ENCODE measurements at places on chromosomes 6 and 20.

DNA sequence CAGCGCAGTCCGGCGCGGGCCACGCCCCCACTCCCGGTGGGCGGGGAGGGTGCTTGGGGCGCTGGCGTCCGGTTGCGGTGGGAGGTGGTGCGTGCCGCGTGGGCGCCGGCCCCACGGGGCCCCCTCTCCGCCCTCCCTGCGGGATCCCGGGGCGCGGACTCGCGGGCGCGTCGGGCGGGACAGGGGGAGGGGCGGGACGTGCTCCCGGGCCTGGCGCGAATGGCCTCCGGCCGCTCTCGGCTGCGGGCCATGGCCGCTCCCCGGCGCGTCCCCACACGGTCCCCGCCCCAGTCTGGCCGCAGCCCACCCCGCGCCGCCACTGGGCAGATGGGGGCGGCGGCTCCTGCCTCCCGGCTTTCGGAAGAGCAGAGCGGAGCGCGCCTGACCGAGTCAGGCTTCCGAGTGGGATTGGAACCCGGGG, 771 bp upstream of the PPP1R3G start:
- no peaks in the 10 kb centered on the region for H3K36me3 ChIP-seq
- no peak for DNase-seq
- peak overlapping the region; percentile 79 for H3K27ac ChIP-seq
- no peaks in the 10 kb centered on the region for H3K27me3 ChIP-seq
- H3K4me1 ChIP-seq: peaks cover 7% of the 10 kb centered on the region

- H3K27ac ChIP-seq: no peak within 1 kb of the TSS
- DNase-seq: no peak
- no peak within 1 kb of the TSS for H3K4me3 ChIP-seq
- no peaks in the 10 kb centered on the region for H3K36me3 ChIP-seq
- no peaks in the 10 kb centered on the region for H3K27me3 ChIP-seq
- H3K4me1 ChIP-seq: no peaks in the 10 kb centered on the region
Observed at GRCh38 chr6:35804996-35805736, at the start of gene LHFPL5. Gene LHFPL5, plus strand, starts transcription at chr6:35805352. Its CDS starts 319 bp downstream, at chr6:35805671.

- H3K27ac ChIP-seq: no peak overlapping the region
- H3K4me1 ChIP-seq: peaks cover 2% of the 10 kb centered on the region
- H3K27me3 ChIP-seq: no peaks in the 10 kb centered on the region
- no peaks in the 10 kb centered on the region for H3K36me3 ChIP-seq
- H3K4me3 ChIP-seq: no peak overlapping the region
- DNase-seq: no peak
Observed at GRCh38 chr20:17782768-17783167, 83.0 kb downstream of the BANF2 start.

- peak overlapping the region; percentile 54 for H3K27ac ChIP-seq
- H3K36me3 ChIP-seq: no peaks in the 10 kb centered on the region
- no peak for DNase-seq
- no peaks in the 10 kb centered on the region for H3K27me3 ChIP-seq
Observed at GRCh38 chr20:40754339-40754943, 65.4 kb upstream of the MAFB start.

- no peak for DNase-seq
- H3K27ac ChIP-seq: no peak overlapping the region
- H3K27me3 ChIP-seq: no peaks in the 10 kb centered on the region
- no peaks in the 10 kb centered on the region for H3K4me1 ChIP-seq
Observed at GRCh38 chr6:41204156-41204555, 3.2 kb upstream of the TREML2 start.

DNA sequence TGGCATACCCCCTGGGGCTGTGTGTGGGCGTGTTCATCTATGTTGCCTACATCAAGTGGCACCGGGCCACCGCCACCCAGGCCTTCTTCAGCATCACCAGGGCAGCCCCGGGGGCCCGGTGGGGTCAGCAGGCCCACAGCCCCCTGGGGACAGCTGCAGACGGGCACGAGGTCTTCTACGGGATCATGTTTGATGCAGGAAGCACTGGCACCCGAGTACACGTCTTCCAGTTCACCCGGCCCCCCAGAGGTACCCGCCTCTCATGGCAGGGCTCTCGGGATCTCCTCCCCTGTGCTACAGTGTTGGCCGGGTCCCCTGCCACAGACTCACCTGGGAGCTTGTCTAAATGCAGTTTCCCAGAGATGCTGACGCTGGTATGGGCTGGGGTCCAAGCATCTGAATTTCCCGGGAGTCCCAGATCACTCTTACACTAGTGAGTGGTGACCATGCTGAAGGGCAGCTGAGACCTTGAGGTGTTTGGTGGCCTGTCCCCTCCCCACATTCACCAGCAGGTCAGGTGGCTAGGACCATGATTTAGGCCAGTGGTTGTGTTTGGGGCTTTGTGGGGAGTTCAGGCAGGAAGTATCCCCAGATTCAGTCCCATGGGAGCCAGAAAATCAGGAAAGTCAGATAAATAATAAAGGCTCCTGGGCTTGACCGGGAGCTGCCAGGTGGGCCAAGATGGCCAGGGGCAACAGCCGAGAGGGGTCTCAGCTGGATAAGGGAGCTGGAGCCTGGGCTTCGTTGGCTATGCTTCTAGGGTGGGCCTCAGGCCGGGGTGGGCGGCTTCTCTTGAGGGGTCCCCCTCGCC, 11.8 kb downstream of the ENTPD6 start:
- no peak overlapping the region for H3K4me3 ChIP-seq
- no peaks in the 10 kb centered on the region for H3K27me3 ChIP-seq
- H3K27ac ChIP-seq: no peak overlapping the region
- no peaks in the 10 kb centered on the region for H3K4me1 ChIP-seq

- H3K4me3 ChIP-seq: no peak overlapping the region
- H3K4me1 ChIP-seq: no peaks in the 10 kb centered on the region
- H3K36me3 ChIP-seq: no peaks in the 10 kb centered on the region
- no peak overlapping the region for H3K27ac ChIP-seq
- DNase-seq: no peak
Observed at GRCh38 chr6:81572020-81572419, 180.5 kb downstream of the TENT5A start.

Data from ascending aorta (tissue), 2 donors.